Common myeloid progenitor, CD34-positive (primary cell): ENCODE measurements at places on chromosomes 7 and 10.
A peak's percentile ranks its signal among the peaks of the same experiment; 100 is the strongest.

DNA sequence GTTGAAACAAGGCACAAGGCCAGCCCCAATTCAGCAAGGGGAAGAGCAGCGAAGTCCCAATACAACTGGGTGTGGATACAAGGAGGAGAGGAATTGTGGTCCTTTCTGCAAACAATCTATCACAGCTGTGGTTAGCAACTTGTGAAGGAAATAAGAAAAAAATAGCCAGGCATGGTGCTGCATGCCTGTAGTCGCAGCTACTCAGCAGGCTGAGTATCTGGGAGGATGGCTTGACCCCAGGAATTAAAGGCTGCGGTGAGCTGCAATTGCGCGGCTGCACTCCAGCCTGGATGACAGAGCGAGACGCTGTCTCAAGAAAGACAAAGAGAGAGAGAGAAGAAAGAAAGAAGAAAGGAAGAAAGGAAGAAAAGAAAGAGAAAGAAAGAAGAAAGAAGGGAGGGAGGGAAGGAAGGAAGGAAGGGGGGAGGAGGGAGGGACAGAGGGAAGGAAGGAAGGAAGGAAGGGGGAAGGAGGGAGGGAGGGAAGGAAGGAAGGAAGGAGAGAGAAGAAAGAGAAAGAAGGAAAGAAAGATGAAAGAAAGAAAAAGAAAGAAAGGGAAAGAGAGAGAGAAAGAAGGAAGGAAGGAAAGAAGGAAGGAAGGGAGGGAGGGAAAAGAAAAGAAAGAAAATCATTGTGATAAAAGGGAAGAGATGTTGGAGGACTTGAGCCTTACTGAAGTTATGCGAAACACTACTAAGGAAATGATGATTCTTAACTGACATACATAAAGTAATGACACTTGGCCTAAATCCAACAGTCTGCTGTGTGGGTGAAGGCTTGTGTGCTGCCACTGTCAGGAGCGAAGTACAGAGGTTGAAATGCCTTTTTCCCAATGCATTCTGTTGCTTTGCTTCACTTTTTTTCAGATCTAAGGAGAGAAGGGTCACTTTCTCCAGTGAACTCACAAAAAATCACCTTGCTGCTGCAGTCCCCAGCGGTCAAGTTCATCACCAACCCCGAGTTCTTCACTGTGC lies 117.0 kb upstream of the STK17A start:
- peak; percentile 29 for DNase-seq

DNA sequence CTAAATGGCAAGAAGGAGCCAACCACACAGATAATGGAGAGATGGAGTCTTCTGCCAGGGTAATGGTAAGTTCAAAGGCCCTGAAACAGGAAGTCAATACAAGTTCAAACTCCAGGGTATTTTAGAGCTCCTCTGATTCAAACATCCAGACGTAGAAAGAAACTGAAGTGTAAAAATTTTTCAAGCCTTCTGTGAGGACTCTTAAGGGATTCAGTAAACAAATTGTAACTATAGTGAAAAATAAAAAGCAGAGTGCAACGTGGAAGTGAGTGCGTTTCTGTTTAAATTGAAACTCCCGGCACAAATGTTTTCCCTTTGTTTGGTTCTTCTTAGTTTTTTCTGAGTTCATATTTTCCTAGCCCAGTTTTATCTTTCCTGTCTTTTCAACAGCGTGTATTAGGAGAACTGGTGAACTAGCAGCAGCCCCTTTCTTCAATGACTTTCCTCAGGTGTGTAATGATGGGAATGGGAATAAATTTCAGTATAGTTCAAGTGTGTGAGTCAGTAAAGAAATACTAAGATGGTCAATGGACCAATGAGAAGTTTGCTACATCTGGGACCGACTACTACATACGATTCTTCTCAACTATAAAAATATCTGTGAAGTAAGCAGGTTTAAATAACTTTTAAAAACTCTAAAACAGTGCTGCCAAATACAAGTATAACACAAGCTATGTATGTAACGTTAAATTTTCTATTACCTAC lies 298.9 kb downstream of the CSTF2T start:
- no peak for DNase-seq

- DNase-seq: no peak
These were observed 890.8 kb upstream of the PHF14 start for GRCh38 chr7:10082896-10083295.

GRCh38 chr7:14201353-14201752 lies 211.9 kb upstream of the ETV1 start:
- DNase-seq: no peak

GRCh38 chr7:156956727-156957126 lies 7.2 kb downstream of the NOM1 start:
- DNase-seq: no peak
